ENCODE measurements at places on chromosomes 7 and 10.

- peak; percentile 8 for DNase-seq
These were observed 118.1 kb downstream of the MYOF start for GRCh38 chr10:93363891-93364648.

GRCh38 chr7:45888993-45889366 is 692 bp downstream of the IGFBP1 start:
- no peak for DNase-seq

DNA sequence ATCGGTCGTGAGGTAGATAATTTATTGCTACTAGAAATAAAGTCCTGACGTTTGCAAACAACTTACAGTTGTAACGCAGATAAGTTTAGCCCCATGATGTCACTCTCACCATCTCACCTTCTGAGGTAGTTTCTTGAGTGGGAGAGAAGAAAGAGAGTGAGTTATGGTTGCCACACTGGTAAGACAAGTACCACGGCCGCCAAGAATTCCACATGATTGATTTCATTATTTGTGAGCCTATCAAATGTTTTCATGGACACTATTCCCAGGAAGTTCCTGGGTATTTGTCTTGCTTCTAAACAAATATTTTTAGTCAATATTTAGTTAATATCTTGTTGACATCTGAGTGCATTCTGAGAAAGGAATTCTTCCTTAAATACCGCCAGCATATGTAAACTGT is 339.4 kb upstream of the KIAA1217 start:
- no peak for DNase-seq

GRCh38 chr10:117960345-117960935 is 86.3 kb downstream of the RAB11FIP2 start:
- no peak for DNase-seq

GRCh38 chr10:133143200-133143533 is 16.9 kb upstream of the KNDC1 start:
- peak; percentile 16 for DNase-seq

DNA sequence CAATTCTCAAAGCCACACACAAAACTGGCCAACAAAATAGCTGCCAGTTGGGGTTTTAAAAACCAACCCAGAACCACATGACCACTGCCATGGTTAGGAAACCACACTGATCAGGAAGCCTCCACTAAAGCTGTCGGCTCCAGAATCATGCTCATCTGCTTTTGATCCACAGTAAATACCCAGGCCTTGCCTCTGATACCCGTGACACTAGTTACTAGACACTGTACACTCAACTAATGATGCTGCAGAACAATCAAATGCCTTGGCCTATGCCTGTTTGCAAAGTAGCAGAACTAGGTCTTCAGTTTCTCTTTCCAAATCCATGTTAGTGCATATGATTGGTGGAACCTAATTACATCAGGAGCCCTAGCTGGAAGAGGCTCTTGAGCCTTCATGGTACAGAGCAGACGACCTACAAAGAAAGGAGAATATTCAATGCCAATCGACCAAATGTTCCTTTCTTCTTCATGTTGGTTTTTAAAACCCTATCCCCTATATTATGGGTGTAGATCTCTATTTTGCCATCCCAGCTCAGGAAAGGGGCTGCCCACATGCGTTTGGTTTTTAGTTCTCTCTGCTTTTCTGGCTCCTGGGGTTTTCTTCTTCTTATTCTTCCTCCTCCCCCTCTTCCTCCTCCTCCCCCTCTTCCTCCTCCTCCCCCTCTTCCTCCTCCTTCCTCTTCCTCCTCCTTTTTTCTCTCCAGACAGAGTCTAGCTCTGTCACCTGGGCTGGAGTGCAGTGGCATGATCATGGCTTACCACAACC is 76.6 kb downstream of the CNNM2 start:
- DNase-seq, result no peak

DNA sequence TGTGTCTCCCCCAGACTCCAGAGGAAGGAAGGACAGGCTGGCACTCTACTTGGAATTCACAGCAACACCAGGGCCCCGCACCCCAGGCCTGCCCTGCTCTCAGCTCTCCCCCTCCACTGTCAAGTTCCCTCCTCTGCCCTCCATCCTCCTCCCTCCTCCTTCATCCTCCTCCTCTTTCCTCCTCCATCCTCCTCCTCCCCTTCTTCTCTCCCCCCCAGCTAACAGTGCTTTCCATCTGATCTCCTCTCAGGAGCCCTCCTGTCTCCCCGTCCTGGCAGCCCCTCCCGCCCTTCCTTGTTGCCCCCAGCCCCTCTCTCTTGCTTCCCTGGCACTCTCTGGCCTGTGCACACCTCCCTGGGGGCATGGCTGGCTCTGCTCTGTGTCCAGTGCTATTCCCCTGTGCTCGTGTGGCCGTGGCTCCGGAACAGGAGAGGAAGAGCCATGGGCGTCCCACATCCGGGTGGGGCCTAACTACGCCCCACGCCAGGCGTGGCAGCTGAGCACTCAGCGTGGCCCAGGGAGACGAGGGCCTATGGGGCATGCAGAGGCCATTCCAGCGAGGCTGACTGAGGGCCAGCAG is 64.2 kb downstream of the PWWP2B start:
- DNase-seq, result peak; percentile 2

DNA sequence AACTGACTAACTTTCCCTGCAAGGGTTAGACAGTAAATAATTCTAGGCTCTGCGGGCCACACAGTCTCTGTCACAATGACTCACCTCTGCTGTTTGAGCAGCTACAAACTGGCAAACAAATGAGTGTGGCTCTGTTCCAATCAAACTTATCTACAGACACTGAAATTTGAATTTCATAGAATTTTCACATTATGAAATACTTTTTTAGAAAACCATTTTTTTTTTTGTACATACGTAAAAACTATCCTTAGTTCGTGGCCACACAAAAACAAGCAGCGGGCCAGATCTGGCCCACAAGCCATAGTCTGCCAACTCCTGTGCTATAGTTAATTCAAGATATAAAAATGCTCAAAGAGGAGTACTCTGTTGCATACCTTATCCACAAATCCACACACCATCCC is 32.6 kb downstream of the PIP4K2A start:
- DNase-seq, result no peak

- peak; percentile 12 for DNase-seq
These were observed at the start of gene ATOH7 for GRCh38 chr10:68231817-68232251. Gene ATOH7 (minus strand): TSS chr10:68232113. CDS start chr10:68231677, 436 bp downstream.

GRCh38 chr7:98281757-98282606 is 496 bp downstream of the BRI3 start:
- no peak for DNase-seq

GRCh38 chr10:21989453-21990154 is 13.9 kb downstream of the DNAJC1 start:
- peak; percentile 48 for DNase-seq

GRCh38 chr10:42960991-42961795 is 115.7 kb upstream of the RET start:
- no peak for DNase-seq

- DNase-seq, result no peak
These were observed 11.0 kb upstream of the PCLO start for GRCh38 chr7:83173664-83174063.

- DNase-seq, result no peak
These were observed 93.2 kb downstream of the TWIST1 start for GRCh38 chr7:19024261-19024660.

- DNase-seq, result no peak
These were observed 83.1 kb upstream of the MPP7 start for GRCh38 chr10:28385748-28386502.

DNA sequence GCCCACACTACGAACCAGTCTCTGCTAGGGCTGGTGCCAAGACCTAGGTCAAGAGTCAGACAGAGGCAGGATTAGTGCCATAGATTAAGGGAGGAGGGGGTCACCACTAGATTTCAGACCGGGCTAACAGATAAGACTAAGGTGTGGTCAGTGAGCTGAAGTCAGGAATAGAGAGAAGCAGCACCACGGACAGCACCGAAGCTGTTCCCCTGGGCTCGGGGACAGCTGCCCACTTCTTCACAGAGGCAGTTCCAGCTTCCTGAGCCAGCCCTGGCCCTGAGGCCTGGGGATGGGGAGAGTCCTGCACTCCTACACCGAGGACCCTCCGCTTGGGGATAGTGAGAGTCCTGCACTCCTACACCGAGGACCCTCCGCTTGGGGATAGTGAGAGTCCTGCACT is 11.2 kb upstream of the JAKMIP3 start:
- DNase-seq, result peak; percentile 79

GRCh38 chr7:134856691-134857090 is 77.3 kb downstream of the CALD1 start:
- DNase-seq, result no peak

DNA sequence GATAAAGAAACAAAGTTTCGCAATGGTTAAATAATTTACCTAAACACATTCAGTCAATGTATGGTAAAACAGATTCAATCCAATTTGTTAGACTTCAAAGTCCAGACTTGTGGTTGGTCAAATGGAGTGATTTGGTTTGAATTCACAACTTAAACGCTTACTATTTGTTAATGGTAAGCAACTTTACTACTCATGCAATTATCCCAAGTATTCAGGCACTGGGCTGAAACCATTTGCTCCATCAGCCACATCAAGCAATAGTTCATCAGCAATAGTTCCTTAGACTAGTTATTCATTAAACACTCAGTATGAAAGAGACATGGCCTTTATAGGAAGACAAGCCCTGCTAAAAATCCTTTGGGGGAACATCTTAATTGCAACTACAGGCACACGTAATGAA is 253.0 kb downstream of the AGMO start:
- DNase-seq, result no peak

DNA sequence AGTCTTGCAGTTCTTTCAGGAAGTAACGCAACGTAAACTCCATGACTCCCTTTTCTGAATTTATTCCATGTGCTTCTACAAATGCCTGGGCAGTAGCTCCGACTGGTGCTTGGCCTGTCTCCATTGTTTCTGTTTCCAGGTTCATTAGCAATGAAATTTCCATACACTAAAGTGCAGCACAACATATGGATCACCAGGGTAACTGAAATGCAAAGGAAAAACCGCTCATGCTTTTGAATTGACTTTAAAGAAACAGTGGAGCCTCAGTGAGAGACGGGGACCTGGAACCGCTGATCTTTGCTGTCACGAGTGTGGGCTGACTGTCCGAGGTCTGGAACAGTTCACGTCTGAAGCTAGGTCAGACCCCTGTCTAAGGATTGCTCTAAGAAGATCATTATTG is 126.5 kb upstream of the IGFBP3 start:
- no peak for DNase-seq

- no peak for DNase-seq
These were observed 131.7 kb downstream of the SORCS1 start for GRCh38 chr10:107032700-107033401.

GRCh38 chr10:11317936-11318670 is 293.3 kb downstream of the USP6NL start:
- DNase-seq, result no peak

DNA sequence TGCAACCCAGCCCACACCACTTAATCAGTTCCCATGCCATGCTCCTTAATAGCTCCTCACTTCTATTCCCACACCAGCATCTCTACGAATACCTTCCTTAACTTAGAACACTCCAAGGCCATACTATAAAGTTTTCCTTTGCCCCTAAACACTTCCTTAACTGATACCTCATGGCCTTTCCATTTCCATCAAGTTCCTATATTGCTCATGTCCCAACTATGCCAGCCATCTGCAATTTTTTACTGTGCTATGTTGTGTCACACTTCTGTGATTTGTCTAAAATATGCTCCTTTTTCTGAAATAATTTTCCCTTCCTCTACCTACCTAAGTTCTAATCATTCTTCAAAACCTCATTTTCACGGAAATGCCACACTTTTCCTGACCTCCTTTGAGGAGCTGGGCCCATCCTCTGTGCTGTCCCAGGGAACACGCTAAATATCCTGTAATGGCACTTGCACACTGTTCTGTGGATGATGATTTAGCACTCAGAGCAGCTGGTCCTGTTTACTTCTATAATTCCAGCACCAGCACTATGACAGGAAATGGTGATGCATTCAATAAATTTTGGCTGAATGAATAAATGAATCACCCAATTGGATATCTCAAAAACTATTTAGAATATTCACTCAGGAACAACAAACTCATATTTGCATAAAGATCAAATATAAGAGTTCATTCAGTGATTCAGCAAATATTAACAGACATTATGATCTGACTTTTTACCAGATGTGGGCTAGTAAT is 266.5 kb upstream of the HGF start:
- DNase-seq, result no peak

- no peak for DNase-seq
These were observed 95.0 kb downstream of the FRMD4A start for GRCh38 chr10:14235566-14236195.

- no peak for DNase-seq
These were observed 116.3 kb downstream of the MLLT10 start for GRCh38 chr10:21650353-21650752.

GRCh38 chr10:130748409-130749057 is 563.0 kb downstream of the TCERG1L start:
- peak; percentile 20 for DNase-seq

GRCh38 chr10:27834476-27834875 is 88.9 kb upstream of the MKX start:
- DNase-seq, result no peak

GRCh38 chr7:28774261-28774988 is 183.7 kb downstream of the TRIL start:
- DNase-seq, result no peak
